ENCODE measurements at places on chromosomes 12 and 14. TPM values are rescaled to one million over a fixed set of nuclear protein-coding genes. Genes with fewer than 3 reads are reported as not detected.

The SDR9C7 gene
- 0.23 TPM for total RNA-seq

The RILPL2 gene
- 1.8 TPM for total RNA-seq

The NEMP1 gene
- 7.6 TPM for total RNA-seq

The OTOGL gene
- total RNA-seq, result 0.46 TPM

The SCN8A gene
- 74.3 TPM for total RNA-seq

The GPD1 gene
- total RNA-seq, result 12.2 TPM

The OLR1 gene
- 16.4 TPM for total RNA-seq

The ACOT6 gene
- total RNA-seq, result not detected

The KRT74 gene
- not detected for total RNA-seq

The KRT71 gene
- total RNA-seq, result not detected

The TMEM253 gene
- total RNA-seq, result not detected
